ENCODE measurements at places on chromosomes 2 and 18.

- DNase-seq: no peak
Observed at GRCh38 chr2:164252568-164253287, 368.6 kb downstream of the GRB14 start.

- DNase-seq: no peak
Observed at GRCh38 chr2:72038524-72038923, 109.1 kb downstream of the CYP26B1 start.

- DNase-seq: peak; percentile 94
Observed at GRCh38 chr2:64453770-64454385, at the start of gene LGALSL. Gene LGALSL (plus strand): TSS chr2:64454162. CDS start chr2:64454546, 384 bp downstream.

DNA sequence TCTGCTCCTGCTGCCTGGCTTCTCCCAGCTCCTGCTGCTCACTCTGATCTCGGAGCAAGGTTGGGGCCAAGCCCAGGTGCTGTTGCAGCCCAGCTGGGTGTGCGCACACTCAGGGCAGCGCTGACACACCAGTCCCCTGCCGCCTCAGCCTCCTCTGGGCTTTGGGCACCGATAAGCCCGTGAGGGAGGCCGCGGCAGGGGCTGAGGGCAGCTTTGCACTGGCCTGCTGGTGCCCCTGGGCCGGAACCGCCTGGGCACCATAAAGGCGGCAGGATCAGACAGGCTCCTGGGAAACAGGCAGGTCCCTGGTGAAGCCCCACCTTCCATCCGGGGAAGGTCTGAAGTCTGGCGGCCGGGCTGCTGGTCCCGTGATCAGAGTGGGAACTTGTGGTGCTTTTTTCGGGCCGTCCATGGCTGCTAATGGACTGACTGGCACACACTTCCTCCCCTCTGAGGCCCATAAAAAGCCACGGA lies 14.1 kb upstream of the EML6 start:
- peak; percentile 52 for DNase-seq

DNA sequence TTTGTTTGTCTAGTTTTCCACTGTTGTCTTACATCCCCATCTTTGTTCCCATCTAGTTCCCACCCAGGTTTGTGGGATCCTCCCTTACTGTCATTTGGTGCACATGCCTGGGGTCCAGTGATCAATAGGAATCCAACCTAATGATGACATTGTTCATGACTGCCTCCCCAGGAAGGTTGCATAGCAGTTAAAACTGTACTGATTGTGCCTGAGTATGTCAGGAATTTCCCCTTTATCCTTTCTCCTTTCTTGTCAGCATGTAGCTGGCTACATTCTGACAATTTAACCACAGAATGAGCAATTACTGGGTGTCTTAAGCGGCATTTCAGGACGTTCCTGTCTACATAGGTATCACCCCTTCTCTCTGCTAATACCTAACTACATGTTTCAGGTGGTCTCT lies 653.0 kb downstream of the CNTNAP5 start:
- DNase-seq: no peak

DNA sequence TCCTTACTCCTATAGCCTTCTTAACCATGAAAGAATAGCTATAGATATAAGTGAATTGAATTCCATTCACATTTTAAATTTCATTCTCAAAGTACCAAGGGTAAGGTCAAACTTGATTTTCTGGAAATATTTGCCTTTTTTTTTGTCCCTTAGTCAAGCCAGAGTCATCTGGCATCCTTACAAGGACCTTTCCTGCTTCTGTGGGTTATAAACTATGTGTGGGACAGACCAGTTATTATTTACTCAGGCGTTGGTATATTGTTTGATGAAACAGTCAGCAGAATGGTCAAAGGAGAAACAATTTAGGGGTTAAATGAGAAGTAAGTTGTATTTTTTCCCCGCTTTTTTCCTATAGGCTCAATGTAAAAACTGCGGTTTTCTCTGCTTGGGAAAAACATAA lies 1103.2 kb upstream of the ZEB2 start:
- DNase-seq: no peak

- DNase-seq: no peak
Observed at GRCh38 chr2:159793326-159793725, 4.7 kb downstream of the CD302 start.

- no peak for DNase-seq
Observed at GRCh38 chr2:217440000-217440399, 562.8 kb downstream of the TNS1 start.

DNA sequence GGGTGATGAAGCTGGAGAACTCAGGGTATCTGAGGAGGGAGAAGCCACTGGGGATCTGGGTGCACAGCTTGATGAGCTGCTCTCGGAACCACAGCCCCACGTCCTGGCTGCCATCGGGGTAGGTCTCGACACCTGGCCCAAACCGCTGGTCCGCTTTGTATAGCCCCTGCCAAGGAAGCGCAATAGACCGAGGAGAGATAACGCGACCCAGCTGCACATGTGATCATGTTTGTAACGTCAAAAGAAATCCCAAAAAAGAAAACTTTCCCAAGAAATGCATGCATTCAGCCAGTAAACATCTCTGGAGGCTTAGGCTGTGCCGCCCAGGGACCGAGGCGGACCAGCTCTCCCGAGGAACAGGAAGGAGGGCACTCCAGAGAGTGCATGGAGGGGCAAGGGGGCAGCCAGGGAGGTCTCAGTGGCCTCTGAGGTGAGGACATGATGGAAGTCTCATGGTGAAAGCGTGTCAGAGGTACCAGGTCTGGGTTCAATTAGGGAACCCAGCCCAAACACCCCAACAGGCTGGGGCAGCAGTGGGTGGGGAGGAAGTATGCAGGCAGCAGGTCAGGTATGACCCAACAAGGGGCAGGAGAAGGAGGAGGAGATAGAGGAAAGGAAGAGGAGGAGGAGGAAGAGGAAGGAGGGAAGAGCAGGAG lies 28.3 kb downstream of the ANKMY1 start:
- no peak for DNase-seq

DNA sequence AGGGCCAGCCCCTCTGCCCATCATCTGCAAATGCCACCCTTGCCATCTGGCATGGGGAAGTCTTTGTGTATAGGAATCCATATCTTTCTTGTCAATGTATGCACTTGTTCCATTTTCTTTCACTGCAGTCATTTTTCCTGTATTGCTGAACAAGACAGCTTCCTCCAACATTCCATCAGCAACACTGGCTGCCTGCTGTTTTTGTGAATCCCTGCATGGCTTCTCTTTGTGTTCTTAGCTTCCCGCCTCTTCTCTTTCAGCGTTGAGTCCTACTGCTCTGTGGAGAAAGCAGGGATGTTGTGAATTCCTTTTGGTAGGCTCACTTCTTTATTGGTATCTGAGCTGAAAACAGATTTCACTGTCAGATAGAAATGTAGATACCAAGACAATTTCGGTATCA lies 150.0 kb downstream of the LPIN1 start:
- no peak for DNase-seq

DNA sequence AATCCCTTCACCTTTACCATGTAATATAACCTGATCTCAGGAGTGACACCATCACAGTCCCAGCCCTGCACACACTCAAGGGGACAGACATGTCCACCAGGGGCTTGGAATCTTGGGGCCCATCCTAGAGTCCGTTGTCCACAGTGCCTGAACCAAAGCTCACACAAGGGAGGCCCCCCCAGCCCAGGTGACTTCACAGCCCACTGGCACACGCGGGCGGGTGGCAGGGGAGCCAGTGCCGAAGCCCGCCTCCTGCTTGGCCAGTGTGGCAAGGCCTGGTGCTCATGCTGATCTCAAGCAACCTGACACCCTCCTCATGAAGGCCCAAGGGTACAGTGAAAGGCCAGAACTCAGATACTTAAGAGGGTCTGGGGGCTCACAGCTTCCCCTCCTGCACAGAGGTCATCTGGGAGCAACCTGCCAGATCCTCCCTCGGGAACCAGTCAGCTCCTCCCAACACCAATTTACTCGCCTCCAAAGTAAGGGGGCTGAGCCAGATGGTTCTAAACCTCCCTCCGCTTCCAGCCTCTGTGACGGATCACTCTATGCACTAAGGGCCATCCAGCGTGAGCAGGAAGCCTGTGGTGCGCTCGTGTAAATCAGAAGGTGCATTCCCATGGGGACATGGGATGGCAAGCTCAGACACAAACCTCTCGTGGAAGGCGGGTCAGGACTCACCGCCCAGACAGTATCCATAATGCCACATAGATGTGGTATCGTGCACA lies 3.2 kb upstream of the RAB17 start:
- DNase-seq: no peak

DNA sequence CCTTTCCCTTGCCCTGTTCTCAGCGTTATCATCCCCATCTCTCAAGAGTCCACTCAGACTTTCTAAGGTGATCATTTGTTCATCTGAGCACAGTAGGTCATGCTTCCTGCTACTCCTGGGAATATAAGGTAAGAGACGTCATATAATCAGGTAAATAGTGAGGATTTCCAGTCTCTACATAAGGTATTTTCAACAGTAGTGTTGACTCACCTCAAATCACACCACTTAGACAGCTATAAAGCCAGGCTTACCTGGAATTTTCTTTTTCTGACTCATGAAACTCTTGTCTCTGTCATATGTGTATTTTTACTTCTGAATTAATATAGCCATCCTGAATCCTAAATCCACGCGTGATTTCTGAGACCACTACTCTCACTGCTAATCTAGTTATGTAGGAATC lies 443.2 kb downstream of the ARHGAP15 start:
- DNase-seq: no peak

- DNase-seq: no peak
Observed at GRCh38 chr2:119960821-119961220, 52.1 kb upstream of the EPB41L5 start.

- DNase-seq: no peak
Observed at GRCh38 chr2:190462181-190462580, 54.0 kb downstream of the MFSD6 start.

DNA sequence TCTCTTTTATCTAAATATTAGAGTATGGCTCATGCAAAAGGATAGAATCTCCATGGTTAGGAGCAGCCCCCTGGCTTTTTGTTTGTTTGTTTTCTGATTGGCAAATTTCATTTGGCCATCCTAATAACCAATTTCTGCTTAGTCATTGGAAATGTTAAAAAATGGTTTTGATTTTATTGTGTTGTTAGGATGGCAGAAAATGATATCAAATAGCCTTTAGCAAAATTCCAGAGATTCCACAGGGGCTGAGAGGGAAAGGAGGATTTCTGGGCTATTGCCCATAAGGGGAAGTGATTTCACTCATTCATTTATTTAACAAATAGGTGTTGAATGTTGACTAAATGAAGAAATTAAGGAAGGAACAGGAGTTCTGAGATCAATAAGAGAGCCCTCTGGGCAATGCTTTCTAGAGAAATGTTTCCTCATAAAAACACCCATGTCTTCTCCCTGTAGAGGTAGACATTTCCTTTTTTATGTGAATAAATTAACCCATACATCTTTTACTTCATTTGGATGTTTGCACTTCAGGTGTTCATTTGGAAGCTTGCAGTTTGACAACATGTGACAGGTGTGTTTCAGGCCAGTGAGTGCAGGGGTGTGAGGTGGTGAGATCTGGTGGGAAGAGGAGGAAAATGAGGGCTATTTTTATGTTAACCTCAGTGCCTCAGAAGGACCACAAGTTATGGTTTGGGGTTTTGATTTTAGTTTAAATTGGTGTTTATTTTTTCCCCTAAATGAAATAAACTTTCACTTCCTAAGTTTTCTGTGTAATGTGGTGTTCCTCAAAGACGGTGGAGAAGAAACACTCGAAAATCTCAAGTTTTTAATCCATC lies 61.7 kb upstream of the EPC2 start:
- no peak for DNase-seq

- no peak for DNase-seq
Observed at GRCh38 chr2:156087875-156088274, 244.6 kb downstream of the NR4A2 start.

DNA sequence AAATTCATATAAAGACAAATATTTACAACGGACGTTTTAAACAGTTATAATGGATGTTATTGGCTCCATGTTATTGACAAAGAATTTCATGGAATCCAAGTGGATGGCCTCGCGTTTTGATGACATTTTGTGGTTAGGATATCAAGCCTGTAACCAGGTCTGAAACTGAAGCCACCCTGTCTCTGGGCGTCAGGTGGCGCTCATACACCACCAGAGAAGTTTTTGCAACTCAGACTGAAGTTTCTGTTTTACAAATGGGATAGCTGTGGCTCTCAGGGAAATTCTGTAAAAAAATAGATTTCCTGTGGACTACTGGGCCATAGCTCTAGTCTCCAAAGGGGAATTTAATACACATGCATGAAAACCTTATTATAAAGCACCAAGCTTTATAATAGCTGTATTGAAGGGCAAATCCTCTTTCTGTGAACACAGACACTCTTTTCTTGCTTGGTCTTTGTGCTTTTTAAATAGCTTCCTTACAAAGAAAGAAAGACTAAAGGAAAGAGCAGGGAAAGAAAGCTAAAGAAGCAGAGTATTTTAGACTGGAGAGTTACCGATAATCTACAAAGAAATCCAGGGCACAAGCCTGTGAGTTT lies 86.7 kb downstream of the C18orf54 start:
- peak; percentile 73 for DNase-seq

GRCh38 chr2:223536546-223536945 lies 65.6 kb downstream of the SCG2 start:
- DNase-seq: no peak

- DNase-seq: no peak
Observed at GRCh38 chr18:61702007-61702406, 190.8 kb downstream of the RNF152 start.

DNA sequence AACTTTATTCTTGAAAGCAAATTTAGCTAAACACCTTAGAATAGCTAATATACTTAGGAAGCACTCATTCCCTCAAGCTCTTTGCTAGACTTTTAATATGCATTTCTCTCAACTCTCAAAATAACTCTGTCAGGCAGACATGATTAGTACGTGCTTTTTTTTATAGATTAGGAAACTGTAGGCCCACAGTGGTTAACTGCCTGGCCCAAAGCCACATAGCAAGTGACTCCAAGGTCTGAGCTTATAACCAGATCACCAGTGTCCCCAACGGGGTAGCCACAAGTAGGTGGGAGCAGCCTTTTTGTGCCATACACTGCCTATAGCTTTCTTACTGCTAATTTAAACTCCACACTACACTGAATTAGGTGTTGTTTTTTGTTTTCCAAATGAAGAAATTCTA lies 576.8 kb downstream of the METTL4 start:
- no peak for DNase-seq

GRCh38 chr2:72386288-72386687 lies 238.6 kb upstream of the CYP26B1 start:
- no peak for DNase-seq

DNA sequence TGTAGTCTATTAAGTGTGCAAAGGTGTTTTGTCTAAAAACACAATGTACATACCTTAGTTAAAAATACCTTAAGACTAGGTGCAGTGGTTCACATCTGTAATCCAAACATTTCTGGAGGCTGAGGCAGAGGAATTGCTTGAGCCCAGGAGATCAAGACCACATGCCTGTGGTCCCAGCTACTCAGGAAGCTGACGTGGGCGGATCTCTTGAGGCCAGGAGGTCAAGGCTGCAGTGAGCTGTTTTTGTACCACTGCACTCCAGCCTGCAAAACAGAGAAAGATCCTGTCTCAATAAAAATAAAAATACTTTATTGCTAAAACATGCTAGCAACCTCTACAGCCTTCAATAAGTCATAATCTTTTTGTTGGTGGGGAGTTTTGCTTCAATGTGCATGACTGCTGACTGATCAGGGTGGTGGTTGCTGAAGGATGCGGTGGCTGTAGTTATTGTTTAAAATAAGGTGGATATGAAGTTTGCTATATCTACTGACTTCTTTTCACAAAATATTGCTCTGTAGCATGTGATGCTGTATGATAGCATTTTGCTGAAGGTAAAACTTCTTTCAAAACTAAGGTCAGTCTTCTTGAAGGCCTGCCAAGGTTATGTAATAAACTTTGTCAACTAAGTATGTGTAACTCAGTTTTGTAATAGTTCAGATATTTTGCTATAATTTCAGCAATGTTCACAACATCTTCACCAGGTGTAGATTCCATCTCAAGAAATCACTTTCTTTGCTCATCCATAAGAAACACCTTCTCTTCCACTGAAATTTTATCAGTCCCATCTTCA lies 1238.0 kb upstream of the NRXN1 start:
- DNase-seq: no peak
